B cell (primary cell): ENCODE measurements at places on chromosomes 1 and 21.
A peak's percentile ranks its signal among the peaks of the same experiment; 100 is the strongest.

DNA sequence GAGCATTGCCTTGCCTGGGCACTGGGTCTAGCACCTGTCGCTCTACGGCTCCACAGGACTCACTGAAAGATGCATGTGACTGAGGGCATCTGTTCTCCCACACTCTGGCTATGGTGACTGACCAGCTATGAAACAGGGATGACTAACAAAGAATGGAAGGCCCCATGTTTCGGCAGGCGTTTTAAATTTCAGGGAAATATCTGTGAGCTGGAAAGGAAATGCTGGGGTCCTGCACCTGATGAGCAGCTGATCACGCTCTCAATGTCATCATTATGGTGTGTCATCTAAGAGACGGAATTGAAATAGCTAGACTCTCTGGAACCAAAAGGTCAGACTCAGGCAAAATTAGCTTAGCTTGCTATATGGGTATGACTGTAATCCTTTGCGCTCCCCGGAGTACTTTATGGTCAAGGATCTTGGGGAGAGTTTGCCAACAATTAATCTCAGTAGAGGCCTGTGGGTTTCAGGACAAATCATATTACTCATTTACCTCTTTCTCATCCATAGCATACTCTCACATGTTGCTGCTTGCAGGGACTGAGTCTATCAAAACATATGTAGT lies 24.5 kb upstream of the PALMD start:
- DNase-seq: no peak

DNA sequence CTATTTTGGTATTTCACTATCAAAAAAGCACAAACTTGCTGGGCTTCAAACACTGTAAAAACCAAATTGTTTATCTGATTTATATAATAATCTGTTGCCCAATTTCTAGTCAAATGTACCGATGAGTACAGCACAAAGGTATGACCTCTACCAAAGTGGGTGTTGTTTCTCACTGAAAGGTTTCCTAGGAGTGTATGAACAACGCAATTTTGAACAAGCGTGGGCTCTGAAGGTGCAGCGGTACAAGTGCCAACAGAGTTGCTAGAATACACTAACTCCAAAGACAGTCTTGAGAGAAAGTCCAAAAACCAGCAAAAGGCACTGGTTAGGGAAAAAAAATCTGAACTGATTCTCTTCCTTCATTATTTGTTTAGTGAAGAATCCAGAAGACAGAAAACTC lies 130.4 kb downstream of the ATP1B1 start:
- no peak for DNase-seq

DNA sequence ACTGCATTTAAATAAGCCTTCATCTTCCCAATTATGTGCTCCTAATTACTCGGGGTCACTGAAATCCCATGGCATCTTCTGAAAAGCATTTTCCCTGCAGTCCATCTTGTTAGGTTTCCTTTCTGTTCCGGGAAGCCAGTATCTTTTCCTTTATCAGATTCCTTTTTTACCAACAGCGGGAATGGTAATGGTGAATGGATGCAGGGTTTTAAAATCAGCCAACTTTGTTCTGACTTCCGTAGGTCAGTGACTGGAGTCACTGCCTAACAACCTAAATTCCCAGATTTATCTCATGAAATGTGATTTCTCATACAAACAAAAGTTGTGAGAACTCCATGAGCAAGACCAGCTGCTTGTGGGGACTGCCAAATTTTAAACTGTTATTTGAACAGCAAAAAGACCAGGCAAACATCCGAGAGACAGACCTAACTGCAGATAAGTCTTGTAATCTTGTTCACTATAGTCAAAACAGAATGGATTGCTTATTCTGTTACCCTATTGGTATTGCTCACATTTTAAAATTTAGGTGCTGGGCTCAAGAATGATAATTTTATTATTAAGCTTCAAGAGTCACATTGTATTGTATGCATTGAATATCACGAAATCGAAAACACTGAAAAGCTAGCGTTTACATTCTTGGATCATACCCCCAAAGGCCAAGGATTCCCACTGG lies 1.2 kb upstream of the RWDD3 start:
- no peak for DNase-seq

GRCh38 chr21:18744840-18745239 lies 341.3 kb upstream of the TMPRSS15 start:
- DNase-seq: no peak

DNA sequence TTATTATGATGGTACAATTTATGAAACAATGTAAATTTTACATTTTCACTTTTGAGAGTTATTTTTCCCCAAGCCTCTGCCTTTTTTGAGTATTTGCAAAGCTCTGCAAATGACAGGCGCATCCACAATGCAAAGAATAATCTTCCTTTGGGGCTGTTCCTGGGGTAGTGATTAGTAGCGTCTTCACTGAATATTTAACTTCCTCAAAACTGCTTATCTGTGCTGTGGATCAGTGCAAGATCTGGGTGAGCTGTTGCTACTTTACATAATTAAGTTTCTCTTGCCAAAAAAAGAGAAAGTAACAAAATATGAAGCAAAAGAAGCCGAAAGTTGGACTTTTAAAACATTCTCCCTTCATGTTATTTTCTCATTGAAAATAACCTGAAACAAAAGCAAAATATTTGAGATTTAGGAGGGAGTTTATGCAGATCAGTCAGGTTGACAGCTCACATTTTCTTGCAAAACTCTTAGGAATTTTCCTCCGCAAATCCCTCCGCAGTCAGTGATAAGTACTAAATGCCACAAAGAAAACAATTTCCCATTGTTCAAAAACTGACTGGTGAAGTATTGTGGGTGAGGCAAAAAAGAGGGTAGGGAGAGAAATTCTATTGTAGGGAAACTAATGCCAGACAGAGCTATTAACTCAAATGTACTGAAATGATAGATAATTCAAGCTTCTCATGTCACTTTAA lies 276.4 kb upstream of the B3GALT2 start:
- DNase-seq: peak; percentile 37

DNA sequence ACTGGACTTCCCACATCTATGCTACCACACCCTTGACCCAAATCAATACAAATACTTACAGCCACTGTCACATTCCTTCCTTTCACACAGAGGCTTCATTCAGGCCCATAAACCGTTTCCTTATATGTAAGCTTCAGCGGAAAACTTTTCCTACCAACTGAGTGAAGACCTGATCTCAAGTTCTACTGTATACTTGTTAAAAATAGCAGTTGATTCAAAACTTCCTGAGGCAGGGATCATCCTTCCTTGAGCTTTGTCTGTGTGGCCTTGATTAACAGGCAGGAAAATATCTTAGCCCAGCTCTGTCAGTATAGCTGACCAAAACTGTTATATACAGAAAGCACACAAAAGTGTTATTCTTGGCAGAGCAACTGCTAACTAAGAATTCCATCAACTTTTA lies 42.7 kb downstream of the DENND2C start:
- DNase-seq: no peak

DNA sequence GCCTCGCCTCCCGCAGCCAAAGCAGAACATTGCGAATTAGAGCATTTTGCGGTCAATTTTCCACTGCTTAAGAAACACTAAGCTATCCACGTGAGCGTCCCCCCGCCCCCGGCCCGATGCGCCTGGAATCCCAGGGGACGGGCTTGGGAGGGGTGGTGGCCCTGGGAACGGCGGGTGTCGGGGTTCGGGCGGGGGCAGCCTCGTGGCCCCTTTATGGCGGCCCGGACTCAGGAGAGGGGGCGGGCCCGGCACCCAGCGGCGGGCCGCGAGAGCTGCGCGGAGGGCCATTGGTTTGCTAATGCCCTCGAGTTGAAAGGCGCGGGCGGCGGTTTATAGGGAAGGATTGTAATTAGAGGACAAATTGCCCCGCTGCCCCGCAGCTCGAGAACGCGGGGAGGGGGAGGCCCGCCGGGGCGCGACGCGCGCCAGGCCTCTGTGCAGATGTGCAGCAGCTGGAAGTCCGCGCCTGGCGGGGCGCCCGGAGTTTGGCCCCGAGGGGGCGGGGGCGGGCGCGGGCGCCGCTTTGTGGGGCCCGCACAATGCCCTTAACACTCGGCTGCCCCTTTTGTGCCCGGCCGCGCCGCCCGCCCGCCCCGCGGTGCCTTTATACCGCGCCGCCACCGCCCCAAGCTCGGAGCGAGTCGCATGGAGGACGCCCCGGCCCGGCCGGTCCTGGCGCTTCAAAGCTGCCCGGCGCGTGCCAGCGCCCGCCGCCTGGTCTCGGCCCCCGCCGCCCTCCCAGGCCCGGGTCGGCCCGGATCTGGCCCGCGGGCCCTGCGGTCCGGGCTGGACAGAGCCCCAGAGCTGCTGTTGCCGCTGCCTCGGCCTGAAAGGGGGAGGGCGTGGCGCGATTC lies 1.9 kb upstream of the HES3 start:
- no peak for DNase-seq

DNA sequence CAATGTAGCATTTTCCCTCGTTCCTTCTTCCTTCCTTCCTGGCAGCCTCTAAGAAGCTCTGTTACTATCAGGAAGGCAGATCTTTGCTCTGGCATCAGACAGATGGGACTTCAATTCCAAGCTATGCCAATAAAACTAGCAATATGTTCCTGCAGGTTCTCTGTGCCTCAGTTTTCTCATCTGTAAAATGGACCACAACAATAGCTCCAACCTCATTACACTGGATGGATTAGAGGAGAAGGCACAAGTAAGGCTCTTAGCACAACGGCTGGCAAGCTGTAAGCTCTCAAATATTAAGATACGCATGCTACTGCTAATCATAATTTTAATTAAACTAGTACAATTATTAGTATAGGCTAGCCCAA lies 27.2 kb downstream of the RRAGC start:
- DNase-seq: no peak

DNA sequence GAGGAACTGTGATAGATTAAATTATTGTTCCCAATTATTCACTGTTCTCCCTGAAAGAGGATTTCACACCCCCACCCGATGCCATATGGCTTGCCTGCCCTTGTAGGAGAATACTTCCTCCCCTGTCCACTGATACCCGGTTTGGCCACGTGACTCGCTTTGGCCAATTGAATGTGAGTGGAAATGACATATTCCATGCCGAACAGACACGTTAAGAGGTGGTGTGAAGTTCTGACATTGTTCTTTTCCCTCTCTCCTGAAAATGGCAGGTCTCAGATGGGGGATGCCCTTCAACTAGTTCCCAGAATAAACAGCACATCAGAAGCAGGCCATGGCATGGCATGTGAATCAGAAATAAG lies 5.3 kb downstream of the STUM start:
- DNase-seq: no peak

DNA sequence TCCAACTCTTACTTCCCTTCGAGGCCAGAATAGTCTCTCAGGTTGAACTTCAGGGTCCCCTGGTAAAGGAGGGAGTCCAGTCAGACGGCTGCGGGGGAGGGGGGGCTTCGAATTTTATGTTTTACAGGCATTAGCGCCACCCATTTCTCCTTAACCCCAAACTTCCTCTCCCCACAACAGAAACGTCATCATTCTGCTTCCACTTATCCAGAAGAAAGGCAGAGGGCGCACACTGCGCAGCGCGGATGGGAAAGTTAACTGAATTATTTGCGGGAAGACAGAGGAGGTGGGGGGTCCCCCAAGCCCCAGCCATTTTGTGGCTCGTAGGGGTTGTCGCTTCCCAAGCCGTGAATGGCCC lies 529 bp upstream of the PRMT2 start:
- DNase-seq: no peak

DNA sequence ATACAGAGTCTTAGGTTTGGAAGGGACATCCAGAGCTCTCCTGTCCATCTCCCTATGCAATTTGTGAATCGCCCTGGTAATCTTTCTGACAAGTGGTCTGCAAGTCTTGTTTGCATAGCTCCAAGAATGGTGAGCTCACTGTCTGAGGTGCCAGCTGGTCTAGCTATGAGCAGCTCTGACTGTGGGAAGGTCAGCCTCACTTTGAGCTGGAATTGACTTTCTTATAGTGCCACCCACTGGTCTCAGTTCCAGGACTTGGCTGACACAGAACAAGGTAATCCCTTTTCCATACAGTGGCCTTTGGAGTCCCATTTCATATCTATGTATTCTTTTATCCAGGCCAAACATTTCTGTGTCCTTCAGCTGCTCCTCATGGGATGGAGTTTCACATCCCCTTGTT lies 95.6 kb upstream of the C8B start:
- no peak for DNase-seq

GRCh38 chr1:24886241-24886640 lies 43.8 kb downstream of the RUNX3 start:
- DNase-seq: no peak

GRCh38 chr1:176211396-176212165 lies 4.5 kb upstream of the COP1 start:
- no peak for DNase-seq

GRCh38 chr21:43934116-43934515 lies 69.1 kb downstream of the AGPAT3 start:
- no peak for DNase-seq
